ENCODE measurements at places on chromosomes 2 and 18.

DNA sequence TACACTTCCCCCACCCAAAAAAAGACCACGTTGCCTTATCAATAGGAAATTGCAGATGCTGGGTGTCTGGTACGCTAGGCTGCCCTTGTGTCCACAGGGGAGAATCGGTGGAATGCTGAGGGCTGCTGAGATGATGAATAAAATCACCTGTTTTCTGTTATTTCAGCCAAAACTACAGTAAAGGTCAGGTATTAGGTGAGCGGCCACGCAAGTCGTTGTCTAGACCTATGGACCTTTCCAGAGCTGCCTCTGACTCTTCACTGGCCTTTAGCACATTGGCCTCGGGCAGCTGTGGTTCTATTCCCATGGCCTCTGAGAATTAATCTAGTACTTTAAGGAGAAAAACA, 89.6 kb downstream of the MTCL1 start:
- no peak for DNase-seq

DNA sequence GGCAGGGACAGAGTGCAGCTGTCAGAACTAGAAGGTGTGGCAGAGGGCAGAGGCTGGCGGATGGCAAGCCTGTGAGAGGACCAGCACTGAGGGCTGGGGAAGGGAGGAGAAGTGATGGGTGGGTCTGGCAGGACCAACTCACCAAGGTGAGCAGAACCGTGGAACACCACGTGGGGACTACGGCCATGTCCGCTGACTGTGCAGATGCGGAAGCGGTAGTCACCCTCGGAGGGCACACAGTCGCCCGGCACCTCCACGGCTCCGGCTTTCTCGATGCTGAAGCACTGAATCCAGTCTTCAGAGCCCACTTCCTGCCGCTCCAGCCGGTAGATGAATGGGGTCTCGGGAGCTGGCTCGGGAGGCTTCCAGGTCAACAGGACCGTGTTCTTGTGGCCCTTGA, 4.2 kb downstream of the OBSL1 start:
- DNase-seq = no peak

DNA sequence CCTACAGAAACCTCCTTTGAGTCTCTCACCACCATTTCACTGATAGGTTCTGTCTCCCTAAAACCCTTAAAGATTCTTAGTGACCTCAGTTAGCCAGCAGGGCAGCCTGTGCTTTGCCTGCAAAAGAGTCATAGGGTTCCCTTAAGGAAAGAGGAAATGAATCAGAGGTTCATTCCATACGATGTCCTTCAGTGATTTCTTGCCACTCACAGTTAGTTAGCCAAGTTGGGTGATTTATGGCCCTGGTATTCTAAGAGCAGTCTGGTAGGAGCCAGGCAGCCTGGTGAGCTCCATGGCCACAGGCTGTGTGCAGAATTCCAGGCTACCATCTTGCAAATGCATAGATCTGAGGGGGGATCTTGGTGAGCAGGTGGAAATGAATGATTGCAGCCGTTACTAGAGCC, 18.7 kb upstream of the CCBE1 start:
- no peak for DNase-seq

DNA sequence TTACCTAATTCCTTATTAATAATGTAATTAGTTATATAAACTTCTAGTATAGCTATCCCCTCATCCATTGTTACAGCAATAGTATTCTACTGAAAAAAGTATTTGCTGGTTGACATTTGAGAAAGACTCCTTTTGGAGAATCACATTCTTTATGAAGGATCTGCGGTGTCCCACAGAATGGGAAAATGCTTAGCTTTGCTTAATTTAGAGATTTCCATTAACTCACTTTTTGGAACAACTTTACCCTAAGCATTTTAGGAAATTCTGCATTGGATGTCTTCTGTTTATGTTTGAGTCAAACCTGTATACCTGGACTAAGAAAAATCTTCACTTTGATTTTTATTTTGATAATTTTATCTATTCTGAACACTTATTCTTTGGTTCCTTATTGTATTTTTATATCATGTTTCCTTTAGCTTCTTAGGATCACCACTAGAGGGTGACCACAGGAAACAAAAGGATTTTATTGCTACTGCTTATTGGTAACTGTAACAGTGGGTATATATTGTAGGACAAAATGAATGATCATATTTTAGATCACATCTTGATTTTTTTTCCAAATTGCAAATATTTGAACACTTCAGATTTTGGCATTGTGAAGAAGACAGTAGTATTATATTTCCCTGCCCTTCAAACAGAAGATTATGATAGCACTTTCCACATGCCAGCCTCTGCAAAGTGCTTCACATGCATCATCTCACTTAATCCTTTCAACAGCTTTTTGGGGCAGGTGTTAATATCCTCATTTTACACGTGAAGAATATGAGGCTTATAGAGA, 79.6 kb downstream of the MIB1 start:
- DNase-seq = no peak
